ENCODE measurements at places on chromosomes 3 and 15.

DNA sequence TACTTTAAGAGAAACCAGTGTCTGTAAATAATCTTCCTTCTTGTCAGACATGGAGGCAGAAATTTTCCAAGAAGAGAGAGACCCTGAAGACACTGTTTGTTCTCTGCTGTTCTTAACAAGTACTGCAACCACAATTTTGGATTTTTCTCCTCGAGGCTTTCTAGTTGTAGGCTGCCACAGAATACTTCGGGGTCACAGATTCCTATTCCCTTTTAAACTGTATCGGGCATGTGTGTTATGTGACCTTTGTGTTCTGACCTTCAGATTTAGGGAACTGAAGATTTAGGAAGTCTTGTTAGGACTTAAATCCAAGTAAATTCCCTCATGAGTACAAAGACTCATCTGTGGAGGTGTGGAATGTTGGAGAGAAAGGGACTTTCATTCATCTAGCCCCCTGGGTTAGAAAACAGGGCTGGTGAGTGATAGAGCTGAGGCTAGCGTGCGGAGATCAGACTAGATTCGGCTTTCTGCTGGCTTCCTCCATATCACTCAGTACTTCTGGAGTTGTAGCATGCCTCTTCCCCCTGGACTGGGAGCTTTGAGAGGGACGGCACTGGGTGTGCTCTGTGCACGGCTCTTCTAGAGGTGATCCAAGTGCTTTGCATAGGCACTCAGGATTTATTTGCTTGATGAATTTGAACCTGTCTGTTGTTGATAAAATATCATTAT, 237.0 kb downstream of the LPP start:
- no peak for DNase-seq

- DNase-seq = no peak
These were observed 602.4 kb upstream of the MDFIC2 start for GRCh38 chr3:70914862-70915261.

- DNase-seq = no peak
These were observed 104.0 kb downstream of the CYP19A1 start for GRCh38 chr15:51234176-51234927.

DNA sequence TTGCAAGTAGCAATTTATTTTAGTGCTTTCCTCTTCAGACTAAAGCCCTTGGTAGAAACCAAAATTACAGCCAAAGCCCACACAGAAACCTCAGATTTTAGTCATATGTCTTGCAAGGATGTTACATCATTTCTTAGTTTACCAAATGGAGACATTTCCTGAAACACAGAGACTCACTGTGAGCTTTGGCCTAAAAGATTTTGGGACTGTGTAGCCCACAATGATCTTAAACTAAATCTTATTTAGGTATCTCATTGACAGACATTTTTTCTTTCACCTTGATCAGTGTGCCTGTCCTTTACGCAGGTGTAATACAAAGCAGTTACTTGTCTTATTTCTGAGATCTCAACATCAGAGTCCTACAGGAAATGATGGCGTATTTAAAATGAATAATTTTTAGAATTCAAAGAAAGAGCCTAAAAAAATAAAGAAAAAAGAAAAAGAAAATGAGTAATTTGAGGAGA, 27.8 kb upstream of the AP4E1 start:
- DNase-seq = no peak

DNA sequence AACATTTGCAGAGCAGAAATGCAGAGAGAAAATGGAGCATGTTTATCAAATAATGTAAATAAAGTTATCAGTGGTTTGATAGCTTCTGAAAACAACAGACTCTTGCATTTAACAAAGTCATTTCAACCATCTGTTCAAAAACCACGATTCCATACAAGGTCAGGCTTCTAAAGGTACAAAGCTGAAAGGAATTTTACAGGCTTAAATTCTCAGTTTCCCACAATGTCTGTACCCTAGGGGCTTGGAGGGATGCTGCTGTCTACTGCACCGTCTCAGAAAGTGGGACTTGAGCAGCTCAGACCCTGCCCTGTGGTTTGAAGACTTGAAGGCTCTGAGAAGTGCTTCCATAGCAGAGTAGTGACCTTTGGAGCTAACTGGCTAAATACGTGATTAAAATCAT, 30.4 kb upstream of the TM4SF1 start:
- DNase-seq = no peak

DNA sequence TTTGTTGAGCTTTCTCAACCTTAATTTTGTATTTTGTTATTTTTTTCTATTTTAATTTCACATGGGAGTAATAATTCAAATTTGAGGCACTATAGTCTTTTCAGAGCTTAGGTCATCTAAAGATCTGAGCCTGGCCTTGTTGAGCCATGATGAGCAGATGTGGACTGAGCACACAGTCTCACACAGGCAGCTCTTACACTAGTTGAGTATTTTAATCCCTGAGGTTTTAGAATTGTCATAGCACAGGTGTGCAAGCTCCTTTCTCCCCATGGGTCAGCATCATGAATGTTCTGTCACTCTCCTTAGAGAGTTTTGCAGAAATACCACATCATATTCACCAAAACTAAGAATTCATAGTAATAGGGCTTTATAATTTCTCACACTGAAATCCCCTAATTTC, 4.9 kb downstream of the ZBTB38 start:
- DNase-seq = no peak

DNA sequence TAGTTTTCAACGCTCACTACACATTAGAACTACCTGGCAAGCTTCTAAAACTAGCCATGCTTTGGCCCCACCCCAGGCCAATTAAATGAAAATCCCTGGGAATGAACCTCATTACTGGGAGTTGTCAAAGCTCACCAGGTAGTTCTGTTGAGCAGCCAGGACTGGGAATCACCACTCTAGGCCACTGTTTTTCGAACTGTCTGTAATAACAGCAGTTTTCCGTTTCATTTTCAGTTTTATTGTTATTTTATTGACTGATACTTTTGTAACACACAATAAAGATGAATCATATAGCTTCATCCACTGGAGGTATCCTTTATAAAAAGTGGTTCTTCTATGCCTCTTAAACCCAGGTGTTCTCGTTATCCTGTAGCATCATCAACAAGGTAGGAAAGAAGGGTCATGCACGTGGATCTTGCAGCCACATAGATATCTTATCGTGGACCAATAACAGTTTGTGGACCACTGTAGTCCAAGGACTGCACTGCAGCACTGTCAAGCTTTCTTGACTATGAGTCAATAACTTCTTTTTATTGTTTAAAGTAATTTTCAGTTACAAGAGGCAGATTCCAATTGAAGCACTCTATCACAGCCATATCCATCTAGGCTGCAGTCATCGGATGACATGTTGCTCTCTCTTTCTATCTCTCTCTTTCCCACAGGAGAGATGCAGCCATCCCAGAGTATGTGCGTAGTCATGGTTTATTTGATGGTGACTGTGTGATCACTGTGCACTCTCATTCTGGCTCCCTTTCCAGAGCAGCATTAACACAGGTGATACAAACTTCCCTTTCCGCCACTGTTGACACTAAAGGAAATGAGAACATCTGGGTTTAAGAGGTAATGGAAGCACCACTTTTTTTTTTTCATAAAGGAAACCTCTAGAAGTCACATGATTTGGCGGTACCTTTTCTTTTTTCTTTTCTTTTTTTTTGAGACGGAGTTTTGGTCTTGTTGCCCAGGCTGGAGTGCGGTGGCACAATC, 39.0 kb upstream of the BLM start:
- no peak for DNase-seq

- no peak for DNase-seq
These were observed 54.2 kb downstream of the MEIS2 start for GRCh38 chr15:37045859-37046740.

DNA sequence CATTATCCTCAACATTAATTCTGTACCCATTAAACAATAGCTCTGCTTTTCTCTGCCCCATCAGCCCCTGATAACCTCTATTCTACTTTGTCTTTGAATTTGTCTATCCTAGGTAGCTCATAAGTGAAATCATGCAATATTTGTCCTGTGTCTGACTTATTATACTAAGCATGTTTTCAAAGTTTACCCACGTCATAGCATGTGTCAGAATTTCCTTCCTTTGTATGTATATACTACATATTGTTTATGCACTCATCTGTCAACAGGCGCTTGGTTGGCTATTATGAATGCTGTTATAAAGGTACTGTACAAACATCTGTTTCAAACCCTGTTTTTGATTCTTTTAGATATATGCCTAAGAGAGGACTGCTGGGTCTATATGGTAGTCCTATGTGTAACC, 18.2 kb downstream of the CSNK1G1 start:
- no peak for DNase-seq

GRCh38 chr3:197085137-197085536, 55.5 kb upstream of the MELTF start:
- no peak for DNase-seq

DNA sequence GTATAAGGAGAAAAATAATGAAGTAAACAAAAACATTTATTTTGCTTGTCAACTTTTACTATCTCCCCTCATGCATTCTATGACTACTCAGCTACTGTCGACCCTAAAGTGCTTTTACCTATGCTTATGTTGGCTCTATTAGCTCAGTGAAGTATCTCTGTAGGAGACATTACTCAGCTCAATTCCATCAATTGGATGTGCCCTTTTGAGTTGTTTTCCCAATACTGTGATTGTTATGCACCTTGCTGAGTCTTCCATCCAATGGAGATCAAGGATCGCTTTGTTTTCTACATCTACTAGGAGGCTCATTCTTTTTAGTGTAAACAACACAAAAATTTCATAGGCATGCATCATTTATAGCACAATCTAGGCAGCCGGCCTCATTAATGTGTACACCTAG, 403.8 kb upstream of the ARL6 start:
- no peak for DNase-seq

GRCh38 chr3:12807601-12808359, 11.3 kb downstream of the CAND2 start:
- no peak for DNase-seq

- no peak for DNase-seq
These were observed 9.8 kb upstream of the WWTR1 start for GRCh38 chr3:149667576-149667975.

DNA sequence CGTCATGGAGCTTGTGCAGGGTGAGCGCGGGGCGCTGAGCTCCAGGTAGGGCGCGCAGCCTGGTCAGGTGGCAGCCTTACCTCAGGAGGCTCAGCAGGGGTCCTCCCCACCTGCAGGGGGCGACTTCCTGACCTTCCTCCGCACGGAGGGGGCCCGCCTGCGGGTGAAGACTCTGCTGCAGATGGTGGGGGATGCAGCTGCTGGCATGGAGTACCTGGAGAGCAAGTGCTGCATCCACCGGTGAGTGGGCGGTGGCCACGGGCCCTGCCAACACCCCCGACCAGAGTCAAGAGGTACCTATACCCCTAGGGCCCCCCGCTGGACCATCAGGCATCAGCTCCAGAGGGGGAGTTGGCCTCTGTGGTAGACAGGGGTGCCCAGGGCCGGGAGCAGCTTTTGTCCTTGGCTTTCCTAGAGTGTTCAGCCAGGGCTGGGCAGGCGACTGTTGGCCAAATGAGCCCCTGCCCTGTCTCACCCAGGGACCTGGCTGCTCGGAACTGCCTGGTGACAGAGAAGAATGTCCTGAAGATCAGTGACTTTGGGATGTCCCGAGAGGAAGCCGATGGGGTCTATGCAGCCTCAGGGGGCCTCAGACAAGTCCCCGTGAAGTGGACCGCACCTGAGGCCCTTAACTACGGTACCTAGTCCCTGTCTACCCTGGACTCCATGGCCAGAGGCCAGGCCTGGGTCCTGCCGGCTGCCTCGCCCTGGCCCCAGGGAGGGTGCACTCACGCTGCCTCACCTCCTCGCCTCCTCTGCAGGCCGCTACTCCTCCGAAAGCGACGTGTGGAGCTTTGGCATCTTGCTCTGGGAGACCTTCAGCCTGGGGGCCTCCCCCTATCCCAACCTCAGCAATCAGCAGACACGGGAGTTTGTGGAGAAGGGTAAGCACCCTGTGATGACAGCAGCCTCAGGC, 9.1 kb downstream of the FES start:
- DNase-seq = no peak

DNA sequence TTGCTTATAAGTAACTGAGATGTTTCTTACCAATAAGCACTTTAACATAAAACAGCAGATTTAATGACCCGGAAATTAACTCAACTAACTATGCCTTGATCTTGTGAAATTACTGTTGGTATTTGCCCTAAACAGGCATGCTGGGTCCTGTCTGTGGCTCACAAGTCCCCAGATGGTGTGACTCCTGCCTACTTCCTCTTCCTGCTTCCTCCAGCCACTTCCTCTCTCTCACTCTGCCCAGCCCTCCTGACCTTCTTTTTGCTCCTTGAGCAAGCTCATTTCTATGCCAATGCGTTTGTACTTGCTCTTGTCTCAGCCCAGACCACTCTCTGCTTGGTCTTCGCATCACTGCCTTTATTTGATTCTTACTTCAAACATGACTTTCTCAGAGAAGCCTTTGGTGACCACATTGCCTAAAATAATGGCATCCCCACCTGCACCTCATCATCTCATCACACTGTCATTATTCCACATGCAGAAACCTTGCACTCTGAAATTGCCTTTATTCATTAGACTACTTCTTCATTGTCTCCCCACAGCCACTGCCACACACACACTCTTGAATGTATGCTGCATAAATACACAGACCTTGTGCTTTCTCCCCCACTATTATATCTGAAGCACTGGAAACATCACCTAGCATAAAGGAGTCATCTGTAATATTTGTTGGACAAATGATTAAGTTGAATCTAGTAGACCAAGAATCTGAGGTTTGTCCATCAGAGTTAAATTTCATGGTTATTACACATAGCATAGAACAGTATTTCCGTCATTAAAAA, 256.3 kb upstream of the SEMA6D start:
- no peak for DNase-seq

GRCh38 chr3:58989163-58989562, 60.7 kb downstream of the CFAP20DC start:
- no peak for DNase-seq

DNA sequence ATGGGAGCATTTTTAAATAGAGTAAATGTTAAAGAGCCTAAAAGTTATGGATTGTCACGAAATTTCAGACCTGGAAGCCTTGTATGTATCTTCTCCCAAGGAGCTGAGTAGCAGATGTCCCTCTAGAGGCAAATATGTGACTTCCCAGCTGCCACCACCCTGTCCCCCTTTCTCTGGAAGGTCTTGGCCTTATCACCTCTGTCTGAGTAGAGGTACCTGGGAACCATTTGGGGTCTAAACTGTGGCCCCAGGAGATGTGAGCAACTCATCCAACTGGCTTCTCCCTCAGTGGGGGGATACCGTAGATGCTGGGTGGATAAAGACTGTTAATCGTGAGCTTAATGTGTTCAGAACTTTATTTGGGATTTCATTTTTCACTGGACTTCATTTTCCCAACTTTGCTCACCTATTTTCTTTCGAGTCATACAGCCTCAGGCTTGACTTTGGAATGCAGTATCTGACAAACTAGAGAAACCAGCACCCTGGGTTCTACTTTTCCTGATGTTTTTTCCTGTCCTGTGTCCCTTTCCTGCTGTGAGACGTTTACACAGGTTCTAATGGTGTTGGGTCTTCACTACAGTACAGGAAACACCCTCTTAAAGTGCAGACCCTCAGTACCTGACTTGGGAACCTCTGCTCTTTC, 53.3 kb upstream of the CCR4 start:
- DNase-seq = no peak
